ENCODE measurements at places on chromosomes 16 and 17.
A peak's percentile ranks its signal among the peaks of the same experiment; 100 is the strongest.

DNA sequence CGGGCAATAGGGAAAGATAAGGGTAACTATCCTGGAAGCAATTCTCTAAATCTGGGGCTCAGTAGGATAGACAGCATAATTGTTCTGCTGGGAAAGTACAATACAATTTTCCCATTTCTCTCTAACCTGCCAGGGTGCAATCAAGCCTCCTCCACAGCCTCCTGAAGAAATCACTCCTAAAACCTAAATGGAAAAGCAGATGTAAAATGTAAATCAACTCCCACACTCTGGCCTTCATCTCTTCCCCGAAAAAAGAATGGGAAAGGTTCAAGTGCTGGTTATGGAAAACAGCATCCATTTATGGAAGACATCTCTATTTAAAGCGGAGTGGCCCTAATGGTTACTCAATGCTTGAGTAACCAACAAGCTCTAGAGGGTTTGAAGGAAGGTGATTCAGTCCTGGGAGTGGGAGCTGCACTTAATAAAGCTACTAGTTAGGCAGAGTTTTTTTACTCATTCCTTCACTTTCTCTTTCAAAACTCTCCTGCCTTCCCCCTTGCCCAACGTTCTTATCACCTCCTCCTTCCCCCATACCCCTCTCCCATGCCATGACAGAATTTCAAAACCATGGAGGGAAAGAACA, 5.1 kb downstream of the MMD start:
- DNase-seq: no peak

DNA sequence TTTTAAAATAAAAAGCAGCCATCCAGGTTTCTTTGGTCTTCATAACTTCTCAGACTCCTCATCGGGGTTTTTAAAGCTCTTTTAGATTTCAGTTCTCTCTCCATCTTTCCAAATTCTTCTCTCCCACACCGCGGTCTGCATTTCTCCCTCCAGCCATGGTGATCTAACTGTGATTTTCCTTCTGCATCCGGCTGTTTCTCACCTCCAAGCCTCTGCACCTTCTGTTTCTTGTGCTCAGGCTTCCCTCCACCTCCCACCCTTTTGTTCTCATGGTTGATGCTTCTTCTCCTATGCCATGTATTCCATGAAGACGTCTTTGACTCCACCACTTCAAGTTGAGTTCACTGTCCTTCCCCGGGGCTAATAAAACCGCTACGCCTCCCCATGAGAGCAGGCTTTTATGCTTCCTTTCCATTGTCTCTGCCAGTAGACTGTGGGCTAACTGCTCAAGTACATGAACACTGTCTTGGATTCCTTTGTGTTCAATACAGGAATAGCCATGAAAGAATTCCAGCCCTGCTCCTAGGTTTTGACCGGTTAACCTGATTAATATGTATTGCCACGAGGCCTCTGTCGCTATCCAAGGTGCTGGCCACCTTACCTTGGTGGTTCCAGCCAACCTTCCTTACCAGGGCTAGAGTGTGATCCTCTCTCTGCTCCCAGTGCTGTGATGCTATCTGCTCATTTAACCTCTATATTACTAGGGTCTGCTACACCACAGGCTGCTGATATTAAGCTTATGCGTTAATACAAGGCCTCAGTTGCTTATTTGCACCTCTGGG, 625.1 kb downstream of the HS3ST4 start:
- DNase-seq: no peak

- peak; percentile 7 for DNase-seq
These were observed 18.1 kb upstream of the LCMT1 start for GRCh38 chr16:25093208-25094061.

DNA sequence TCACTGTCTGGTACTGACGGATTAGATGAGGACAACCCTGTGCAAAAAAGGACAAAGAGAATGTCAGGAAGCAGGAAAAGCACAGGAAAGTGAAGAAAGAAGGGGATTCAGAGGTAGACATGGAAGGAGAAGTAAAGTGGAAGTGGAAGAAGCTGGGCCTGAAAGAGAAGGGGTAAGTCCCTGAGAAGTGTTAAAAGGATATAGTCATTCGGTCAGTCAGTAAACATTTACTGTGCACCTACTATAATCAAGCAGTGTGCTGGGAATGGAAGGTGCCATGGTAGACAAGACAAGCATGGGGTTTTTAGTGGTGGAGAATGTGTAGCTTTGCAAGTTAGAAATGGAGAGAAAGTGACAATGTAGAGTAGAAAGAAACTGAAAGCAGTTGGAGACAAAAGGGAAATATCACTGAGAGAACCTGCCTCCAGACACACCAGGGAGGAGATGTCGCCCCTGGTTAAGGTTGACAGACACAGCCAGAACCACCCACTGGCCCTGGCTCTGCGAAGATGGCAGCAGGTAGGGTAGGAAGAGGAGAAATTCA, 4.4 kb upstream of the SP2 start:
- DNase-seq: no peak

DNA sequence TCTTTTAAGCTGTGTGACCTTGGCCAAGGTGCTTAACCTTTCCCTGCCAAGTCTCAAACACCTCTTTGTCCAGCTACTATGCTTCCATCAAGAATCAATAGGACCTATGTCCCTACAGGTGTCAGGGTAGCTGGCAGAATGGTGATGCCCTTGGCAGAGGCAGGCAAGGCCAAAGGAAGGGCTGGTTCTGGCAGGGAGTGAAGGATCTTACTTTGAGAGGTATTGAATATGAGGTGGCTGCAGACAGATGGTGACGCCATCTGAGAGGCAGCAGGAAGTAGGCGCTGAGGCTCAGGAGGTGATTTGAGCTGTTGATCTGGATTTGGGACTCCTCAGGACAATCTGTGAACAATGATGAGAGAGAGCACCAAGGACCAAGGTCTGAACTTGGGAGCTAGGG, 12.5 kb downstream of the ABCC3 start:
- no peak for DNase-seq

DNA sequence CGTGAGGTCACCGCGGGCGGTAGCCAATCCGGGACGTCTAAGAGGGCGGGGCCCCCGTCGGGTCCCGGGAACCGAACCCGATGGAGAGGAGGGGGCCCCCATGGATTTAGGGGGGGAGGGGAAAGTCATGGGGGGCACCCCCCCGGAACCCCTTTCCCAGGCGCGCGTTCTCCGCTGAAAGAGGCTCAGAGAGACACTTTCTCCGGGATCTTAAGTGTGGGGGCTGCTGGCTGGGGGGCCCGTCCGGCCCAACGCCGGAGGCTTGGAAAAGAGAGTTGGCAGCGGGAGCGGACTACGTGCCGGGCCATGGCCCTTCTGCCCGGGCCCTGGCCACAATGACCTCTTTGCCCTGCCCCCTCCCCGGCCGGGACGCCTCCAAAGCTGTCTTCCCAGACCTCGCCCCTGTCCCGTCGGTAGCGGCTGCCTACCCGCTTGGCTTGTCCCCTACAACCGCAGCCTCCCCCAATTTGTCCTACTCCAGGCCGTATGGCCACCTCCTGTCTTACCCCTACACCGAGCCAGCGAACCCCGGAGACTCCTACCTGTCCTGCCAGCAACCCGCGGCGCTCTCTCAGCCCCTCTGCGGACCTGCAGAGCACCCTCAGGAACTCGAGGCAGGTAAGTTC, at the start of gene DLX4:
Gene DLX4, plus strand, starts transcription at position 57 of the 626 bp plus-strand sequence. Its CDS starts 279 bp downstream, at position 336.
- DNase-seq: no peak

DNA sequence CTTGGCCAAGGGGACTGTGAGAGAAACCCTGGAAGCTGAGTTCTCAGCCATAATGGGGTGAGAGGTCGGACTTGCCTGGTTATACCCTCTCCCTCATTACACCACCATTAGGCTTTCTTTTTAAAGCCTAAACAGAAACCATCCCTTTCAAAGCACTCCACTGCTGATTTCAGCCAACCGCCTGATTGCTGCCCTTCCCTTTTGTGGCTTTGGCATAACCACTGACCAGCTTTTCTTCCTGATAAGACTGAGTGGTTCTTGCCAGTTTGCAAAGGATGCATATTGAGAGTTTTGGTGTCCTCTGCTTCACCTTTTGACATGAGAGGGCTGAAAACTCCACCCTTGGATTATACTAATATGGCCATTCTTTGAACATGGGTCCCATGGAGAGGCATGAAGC, 308.2 kb upstream of the GOT2 start:
- DNase-seq: no peak

GRCh38 chr16:76532188-76532973, 255.2 kb downstream of the CNTNAP4 start:
- DNase-seq: no peak

GRCh38 chr17:79041041-79041570, 17.1 kb downstream of the C1QTNF1 start:
- DNase-seq: no peak

DNA sequence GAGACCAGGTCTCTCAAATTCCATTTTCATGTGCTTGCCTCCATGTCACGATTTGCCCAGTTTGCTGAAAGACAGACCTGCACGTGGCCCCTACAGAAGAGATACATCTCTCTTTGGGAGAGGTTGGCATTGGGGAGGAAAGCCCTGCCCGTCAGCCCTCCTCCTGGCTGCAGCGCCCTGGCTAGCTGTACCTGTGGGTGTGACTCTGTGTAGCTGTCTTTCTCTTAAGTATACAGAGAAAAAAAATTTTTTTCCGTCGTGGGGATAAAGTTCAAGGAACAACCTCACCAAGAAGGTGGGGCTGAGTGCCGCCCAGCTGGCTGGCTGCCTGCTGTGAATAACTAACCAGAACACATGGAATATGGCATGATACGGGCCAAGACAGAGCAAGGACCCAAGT, 26.5 kb downstream of the TMEM98 start:
- DNase-seq: no peak

- peak; percentile 32 for DNase-seq
These were observed 71.2 kb upstream of the GRIN2A start for GRCh38 chr16:10253409-10253808.

- peak; percentile 75 for DNase-seq
These were observed 147.0 kb downstream of the HS3ST4 start for GRCh38 chr16:25838724-25839186.

GRCh38 chr17:39547713-39548478, 59.8 kb downstream of the NEUROD2 start:
- peak; percentile 77 for DNase-seq

- DNase-seq: no peak
These were observed 913 bp upstream of the PRR14 start for GRCh38 chr16:30649725-30650368.

DNA sequence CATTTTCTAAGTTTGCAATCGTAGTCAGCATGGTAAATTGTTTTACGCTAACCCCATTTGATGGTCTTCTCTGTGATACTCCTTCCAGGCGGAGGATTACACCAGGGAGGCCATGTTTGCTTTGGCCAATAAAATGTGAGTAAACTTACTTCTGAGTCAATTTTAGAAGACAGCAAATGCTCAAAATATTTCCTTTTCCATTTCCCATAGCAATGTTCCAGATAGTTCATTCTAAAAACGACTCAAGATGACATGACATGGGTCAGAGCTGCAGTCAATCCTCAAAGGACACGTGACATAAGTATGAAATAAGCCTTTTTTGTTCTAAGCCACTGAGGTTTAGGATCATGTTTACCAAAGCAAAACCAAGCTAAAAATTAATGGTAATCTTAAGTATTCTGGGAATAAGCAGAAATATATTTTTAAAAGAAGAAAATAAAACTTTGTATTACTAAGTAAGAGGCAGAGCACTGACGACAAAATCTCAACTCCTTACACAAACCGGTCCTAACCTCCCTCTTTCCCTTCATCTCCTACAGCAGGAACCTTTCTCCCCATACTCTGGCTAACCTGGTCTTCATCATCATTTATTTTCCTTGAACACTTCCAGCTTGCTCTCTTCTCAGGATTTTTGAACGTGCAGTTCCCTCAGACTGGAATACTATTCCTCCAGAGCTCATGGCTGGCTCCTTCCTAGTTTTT, 266.2 kb downstream of the CEP112 start:
- DNase-seq: peak; percentile 14

GRCh38 chr16:81651758-81652718, 127.1 kb upstream of the PLCG2 start:
- DNase-seq: peak; percentile 87

GRCh38 chr17:52938623-52939230, 780.2 kb upstream of the CA10 start:
- no peak for DNase-seq

DNA sequence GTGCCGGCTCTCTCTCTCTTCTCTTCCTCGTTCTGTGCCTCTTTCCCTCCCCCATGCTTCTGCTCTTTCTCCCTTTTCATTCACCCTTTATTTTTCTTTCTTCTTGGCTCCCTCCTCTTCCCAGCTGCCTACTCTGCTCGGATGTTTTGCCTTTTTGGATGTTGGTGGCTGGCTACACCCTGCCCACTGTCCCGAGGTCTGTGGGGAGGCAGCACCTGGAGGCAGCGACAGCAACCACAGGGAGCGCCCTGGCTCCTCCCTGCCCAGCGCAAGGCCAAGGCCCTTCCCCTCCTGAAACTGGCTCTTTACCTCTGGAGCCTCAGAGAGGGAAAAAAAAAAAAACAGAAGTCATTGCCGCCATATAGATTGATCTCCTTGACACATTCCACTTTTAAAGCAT, 20.0 kb downstream of the CLUAP1 start:
- DNase-seq: no peak

DNA sequence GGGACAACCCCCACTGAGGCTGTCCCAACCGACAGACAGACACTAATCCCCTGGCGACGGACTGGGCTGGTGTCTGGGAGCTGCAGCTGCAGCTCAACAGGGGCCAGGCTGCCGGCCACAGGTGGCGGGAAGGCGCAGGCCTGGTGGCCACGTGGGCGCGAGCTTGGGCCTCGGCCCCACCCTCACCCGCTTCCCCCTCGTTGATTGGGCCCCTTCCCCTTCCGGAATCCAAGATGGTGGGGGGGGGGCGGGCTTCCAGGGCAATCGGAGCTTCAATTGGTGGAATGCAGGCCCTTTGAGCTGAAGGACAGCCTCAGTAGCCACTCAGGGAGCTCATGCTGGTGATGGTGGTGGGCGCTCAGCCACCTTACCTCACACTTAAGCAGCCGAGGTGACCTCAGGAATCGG, 8.7 kb upstream of the TBX4 start:
- DNase-seq: no peak

DNA sequence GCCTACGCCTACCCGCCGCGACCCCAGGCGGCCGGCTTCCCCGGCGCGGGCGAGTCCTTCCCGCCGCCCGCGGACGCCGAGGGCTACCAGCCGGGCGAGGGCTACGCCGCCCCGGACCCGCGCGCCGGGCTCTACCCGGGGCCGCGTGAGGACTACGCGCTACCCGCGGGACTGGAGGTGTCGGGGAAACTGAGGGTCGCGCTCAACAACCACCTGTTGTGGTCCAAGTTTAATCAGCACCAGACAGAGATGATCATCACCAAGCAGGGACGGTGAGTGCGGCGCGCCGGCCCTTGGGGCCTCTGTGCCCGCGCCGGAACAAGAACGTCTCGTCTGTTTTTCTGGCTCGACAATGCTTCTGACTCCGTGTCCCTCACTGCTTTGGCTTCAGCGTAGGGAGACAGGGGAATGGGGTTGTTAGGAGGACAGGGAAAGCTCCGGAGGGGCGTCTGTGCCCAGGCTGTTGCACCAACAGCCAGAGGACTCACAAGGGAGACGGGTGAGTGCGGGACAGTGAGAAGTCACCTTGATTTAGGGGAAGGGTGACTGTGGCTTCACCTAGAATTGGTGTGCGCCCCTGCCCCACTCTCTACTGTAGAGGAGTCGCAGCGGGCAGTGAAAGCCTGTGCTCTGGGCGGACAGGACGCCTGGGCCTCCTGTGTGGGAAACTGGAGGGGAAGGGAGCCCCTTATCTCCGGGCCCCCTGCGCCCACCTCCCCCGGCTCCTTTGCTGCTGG, 806 bp downstream of the TBX21 start:
- DNase-seq: no peak

- no peak for DNase-seq
These were observed 3.5 kb upstream of the SPATA2L start for GRCh38 chr16:89705006-89705405.
